Myocyte (in vitro differentiated cells): ENCODE measurements at places on chromosomes 7 and 10. TPM values are rescaled to one million over a fixed set of nuclear protein-coding genes. Genes with fewer than 3 reads are reported as not detected.

DNA sequence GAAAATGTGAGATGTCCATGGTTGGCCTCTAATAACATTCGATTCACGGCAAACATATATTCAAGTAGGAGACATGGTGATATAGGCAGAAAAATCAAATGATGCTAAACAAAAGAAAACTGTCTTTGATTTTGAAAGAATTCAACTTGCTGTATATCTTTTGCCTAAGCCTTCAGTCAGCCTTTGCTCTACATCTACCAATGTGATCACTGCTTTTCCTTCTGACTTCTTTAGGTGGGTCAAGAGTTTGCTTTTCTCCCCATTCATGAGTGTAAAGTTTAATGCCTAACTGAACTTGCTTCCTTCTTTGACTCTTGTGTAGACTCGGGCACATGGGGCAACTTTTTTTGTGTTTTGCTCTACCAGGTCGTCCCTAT is 417 bp upstream of the HIF1AN start:
- DNase-seq = no peak

DNA sequence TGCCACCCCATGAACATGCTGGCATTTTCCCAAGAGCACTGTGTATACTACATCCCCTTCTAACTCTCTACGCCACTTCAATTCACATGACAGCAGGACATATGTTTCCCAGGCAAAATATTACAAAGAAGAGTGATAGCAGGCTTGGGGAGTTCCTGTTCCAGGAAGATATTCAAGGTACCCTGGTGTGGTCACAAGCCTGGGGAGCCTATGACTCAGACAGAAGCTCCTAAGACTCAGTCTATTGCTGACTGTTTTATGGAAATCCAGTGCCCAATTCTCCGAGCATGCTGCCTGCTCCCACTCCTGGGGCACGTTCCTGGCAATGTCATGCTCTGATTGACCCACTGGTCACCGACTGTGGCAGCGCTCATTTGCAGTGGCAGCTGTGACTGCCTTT is 23.5 kb upstream of the ABLIM1 start:
- peak; percentile 71 for DNase-seq

GRCh38 chr10:42732266-42732665 is 50.3 kb upstream of the BMS1 start:
- DNase-seq = no peak

- DNase-seq = no peak
These were observed 11.6 kb upstream of the ADAMTS14 start for GRCh38 chr10:70660722-70661121.

GRCh38 chr10:87642988-87643387 is 16.7 kb upstream of the PAPSS2 start:
- no peak for DNase-seq

GRCh38 chr10:128926711-128927110 is 540.3 kb upstream of the MGMT start:
- no peak for DNase-seq

DNA sequence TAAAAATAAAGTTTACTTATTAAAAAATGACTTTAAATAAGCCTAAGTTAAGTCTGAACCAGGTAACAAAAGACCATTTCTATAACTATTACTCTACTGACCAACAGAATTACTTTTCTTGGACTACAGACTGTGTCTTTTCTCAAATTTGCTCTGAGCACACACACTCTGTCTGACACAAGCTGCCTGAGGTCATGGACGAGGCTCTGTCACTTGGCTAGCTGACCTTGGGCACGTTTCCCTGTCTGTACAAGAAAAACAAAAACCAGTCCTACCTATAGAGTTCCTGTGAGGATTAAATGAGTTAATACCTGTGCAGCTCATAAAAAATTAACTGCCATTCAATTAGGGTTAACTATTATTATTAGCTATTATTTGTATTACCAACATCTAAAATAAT is 22.9 kb downstream of the ATE1 start:
- DNase-seq = no peak

DNA sequence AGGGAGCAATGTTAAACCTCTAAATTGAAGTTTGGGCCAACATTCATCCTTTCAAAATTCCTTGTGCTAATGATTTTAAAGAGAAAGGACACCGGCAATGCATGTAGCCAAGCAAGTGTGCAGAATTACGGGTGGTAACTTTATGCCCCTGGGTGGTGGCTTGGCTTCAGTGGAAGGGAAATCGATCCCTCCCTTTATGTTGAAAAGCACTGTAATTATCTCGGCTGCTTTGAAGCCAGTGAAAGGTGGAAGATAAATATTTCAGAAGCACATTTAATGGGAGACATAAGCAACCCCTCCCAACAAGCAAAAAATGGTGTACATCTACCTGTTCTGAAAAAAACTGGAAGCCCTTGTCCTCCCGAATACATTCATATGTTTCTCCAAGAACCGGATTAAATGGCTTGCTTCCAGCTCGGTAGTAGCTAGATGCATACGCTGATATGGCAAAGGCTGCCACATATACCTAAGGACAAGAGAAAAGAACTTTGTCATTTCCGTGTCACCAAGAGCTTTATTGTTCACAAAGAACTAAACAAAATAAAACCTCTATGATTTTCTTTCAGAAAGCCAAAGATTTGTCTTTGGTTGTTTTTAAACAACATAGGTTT is 73.3 kb upstream of the GSDME start:
- no peak for DNase-seq

DNA sequence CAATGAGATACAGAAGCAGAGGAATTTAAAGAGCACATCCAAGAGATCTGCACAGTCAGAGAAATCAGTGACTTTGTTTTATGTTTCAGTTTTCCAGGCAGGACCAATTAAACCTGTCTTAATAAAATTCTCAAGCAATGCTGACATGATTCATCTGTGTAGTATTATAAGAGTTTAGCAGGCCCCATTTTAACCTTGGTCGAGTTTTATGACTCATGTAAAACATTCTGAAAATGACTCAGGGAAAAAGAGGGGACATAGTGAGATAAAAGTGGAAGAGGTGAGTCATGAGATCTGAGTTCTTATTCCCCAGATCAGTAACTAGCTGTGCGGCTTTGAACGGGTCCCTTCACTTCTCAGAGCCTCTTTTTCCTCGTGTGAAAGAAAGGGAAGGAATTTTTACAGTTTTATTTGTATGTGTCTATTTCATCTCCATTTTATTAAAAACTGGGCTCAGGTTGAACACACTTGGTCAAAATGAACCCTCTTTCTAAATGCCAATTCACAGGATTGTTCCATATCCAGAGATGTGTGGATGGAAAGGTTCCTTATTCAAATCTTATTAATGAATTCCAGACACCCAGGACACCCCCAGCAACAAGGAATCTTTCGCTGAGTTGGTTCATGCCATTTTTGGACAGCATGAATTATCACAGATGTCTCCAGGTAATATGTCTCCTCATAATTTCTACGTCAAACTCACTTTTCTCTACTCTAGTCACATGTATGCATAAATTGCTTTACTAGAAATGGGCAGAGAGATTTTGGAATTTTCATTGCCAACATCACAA is 143.2 kb downstream of the JAZF1 start:
- DNase-seq = peak; percentile 95

DNA sequence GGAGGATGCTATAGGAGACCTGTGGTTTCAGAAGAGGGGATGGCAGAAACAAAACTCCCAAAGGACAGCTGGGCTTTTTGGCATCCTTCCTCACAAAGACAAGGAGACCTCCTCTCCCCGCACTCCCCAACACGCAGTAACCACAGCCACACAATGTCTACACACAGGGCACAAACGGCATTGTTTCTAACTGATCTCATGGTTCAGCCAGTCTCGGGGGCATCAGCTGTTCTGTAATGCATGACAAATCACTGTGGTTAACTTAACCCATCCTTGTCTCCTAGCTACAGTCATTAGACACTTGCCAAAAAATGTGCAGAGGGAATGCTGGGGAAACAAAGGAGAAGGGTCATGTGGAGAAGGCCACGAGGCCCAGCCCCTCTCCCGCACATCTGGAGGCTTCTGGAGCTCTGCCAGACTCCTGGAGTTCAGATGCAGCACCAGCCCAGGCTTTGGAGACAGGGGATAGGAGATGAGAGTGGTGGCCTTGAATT is 7.6 kb upstream of the ADAMTS14 start:
- DNase-seq = peak; percentile 100

DNA sequence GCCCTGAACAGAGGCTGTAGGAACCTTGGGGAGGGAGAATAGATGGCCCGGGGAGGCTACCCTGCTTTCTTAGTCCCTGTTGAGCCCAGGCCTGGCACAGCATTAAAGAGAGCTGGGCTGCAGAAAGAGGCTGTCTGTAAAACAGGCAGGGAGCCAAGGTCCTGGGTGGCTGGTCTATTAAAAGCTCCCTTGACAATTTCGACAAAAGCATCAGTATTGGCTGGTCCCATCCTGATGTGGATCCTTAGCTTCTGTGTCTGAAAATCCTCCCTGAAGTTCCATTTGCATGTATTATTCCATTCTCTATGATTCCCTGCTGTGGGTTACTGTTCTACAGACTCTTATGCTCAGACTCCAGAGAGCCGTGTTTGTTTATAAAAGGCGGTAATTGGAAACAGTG is 158.5 kb downstream of the GALNT17 start:
- no peak for DNase-seq

DNA sequence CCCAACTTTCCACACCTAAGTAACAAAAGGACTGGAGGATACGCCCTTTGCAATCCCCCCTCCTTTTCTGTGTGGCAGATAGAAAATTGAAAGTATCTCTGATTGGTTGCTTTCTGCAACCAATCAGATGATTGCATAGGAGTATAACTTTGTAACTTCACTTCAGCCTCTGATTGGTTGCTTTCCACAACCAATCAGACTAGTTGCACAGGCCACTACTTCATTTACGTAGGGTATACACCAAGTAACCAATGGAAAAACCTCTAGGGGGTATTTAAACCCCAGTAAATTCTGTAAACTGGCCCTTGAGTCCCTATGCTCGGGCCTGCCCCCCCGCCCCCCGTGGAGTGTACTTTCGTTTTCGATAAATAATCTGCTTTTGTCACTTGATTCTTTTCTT is 1080.4 kb downstream of the CNTNAP2 start:
- peak; percentile 8 for DNase-seq

DNA sequence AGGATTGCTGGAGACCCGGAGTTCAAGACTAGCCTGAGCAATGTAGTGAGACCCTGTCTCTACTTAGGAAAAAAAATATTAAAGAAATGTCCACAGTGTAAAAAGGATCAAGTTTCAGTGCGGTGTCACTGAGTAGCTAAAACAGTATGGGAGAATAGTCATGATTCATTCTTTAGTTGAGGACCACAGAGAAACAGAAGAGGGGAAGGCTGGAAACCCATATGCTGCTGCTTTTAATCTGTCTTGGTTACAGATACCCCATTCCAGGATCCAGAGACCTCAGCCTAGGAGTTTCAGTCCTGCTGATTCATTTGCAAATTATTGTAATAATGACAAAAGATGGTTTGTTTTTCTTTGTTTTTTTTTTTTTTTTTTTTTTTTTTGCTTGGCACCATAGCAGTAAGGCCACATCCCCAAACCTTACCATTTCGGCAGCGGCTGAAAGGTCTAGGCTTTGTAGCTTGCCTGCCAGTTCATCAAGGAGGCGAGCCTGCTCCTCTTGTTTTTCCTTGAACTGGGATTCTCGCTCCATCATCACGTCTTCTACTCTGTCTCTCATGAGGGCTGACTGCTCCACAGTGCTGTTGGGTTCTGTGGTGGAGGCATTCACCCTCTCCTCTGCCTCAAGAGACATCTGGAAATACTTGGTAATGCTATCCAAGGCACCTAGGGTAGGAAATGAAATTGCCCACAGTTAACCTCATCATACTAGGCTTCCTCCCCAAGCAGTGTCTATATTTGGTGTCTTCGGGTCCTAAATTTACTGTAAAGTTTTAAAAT is 44.2 kb downstream of the DLD start:
- peak; percentile 84 for DNase-seq

- DNase-seq = no peak
These were observed 11.7 kb downstream of the TLL2 start for GRCh38 chr10:96501985-96502384.

DNA sequence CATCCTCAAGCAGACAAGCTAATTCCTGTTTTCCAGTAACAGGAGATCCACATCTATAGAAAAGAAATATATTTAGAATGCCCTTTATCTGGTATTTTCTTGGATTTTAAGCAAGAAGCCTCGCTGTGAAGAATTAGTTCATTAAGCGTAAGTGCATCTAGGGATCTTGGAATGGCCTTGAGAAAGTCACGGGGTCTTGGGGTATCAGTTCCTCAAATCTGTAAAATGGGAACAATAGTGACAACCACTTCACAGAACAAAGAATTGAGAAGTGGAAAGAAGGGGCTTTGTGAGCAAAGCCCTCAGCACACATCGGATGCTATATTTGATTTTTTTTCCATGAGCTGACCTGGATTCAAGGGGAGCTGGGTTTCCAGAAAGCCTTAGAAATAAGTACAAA is 32.3 kb upstream of the WDFY4 start:
- DNase-seq = no peak

- no peak for DNase-seq
These were observed 36.7 kb downstream of the ZC3HAV1 start for GRCh38 chr7:139072796-139073195.

DNA sequence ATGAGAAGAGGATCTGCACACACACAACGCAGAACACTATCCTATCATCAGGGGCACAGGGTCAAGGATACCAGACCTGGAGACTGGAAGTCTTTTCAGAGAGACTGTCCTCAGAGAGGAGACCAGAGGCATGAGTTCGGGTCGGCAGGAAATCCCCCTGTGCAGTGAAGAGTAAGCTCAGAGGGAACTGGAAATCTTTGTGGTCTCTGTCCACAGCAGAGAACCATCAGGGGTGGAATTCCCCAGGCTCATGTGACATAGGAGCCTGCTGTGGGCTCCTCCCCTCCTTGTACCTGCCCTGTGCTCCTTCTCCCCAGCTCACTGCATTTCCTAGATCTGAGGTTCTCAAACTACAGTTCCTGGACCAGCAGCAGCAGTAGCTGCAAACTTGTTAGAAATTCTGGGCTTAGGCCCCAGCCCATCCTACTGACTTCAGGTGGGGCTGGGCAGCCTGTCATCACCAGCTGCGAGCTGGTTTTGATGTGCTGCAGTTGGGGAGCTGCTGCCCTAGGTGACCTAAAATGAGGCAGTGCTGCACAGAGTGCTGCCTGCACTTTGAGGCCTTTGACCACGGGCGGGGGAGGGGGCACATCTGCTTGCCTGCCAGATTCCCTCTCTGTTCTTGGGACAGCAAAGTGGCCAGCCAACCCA is 2.4 kb downstream of the ZMIZ2 start:
- no peak for DNase-seq

GRCh38 chr10:95767884-95768556 is 12.1 kb downstream of the ENTPD1 start:
- DNase-seq = peak; percentile 18

The NEBL gene
- 0.03 TPM in 1 of 2 replicates, not detected in the other for total RNA-seq

The SCRN1 gene
- 86.0 and 94.5 TPM in 2 replicates for total RNA-seq

The PNLIP gene
- not detected in 2 replicates for total RNA-seq

The COL28A1 gene
- 0.88 and 2.2 TPM in 2 replicates for total RNA-seq

The BEND7 gene
- 5.8 and 11.2 TPM in 2 replicates for total RNA-seq

The SLC26A3 gene
- total RNA-seq = not detected in 2 replicates

The NEUROG3 gene
- 0.27 TPM in 1 of 2 replicates, not detected in the other for total RNA-seq

The TUBAL3 gene
- not detected in 2 replicates for total RNA-seq

The TACR2 gene
- total RNA-seq = 0.08 TPM in 1 of 2 replicates, not detected in the other

The TMEM229A gene
- total RNA-seq = not detected in 2 replicates

The IL6 gene
- total RNA-seq = 0.56 TPM in 1 of 2 replicates, not detected in the other
